ENCODE measurements at places on chromosomes 2 and 18.

DNA sequence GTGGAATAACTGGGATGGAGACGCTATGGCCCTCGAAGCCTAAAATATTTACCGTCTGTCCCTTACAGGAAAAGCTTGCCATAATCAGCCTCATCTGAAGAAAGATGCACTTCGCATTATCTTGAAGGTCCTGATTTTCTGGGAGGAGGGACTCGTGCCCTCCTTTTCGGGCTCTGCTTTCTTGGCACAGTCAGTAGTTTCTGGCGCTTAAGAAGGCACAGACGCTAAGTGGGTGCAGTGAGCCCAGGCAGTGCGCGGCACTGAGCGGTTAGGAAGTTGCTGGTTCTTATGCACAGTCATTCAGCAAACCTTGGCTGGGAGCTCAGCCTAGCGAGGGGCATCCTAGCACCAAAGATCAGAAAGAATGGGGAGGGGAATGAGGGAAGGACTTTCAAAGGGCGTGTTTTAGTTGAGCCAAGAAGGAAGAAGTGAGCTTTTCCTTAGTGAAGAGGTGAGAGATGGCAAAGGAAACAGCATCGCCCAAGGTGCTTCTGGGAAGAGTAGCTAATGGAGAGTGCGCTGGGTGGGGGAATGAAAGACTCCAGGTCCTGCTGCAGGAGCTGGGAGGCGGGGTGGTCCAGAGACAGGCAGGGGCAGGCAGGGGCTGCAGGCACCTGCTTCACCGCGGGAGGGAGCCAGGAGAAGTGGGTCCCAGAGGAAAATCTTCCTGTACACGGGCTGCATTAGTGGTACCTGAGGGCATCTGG is 64.1 kb downstream of the ZCCHC2 start:
- no peak for DNase-seq

DNA sequence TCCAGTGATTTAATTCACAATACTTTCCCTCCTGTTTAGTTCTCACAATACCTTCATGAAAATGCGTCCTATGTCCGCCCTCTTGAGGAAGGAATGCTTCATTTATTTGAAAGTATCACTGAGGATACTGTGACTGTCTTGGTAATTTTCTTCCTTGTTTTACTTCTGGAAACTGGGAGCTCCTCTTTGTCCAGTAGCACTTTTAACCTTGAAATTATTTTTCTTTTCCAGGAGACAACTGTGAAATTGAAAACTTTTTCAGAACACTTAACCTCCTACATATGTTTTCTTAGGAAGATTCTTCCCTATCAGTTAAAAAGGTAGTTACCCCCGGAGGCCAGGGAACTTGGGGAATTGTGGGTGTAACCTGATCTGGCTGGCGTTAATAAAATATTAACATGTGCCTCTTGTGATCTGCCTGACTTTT is 58.9 kb upstream of the STON1 start:
- DNase-seq, result no peak

DNA sequence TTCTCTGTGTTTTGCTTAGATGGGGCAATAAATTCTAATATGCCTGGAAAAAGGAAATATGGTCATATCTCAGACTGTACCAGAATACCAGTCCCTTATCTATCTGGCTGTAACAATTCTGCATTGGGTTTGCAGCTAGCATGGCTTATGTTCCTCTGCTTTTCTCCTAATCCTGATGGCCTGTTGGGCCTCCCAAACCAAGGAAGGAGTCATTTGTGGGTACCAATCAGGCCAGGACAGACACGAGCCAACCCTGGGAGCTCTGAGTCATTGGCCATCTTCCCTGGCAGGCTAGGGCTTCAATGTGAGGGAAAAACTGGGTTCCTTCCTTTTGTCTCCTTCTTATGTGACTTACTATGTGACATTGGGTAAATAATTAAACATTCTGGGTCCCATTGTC is 12.0 kb downstream of the SMARCAL1 start:
- no peak for DNase-seq

- DNase-seq, result no peak
Observed at GRCh38 chr18:66553824-66554223, 50.1 kb downstream of the CDH19 start.

- no peak for DNase-seq
Observed at GRCh38 chr2:162018530-162018929, 55.5 kb downstream of the DPP4 start.

GRCh38 chr2:26936855-26937254 is 33.6 kb upstream of the MAPRE3 start:
- DNase-seq, result no peak

GRCh38 chr2:113799375-113799774 is 42.9 kb upstream of the SLC35F5 start:
- no peak for DNase-seq

DNA sequence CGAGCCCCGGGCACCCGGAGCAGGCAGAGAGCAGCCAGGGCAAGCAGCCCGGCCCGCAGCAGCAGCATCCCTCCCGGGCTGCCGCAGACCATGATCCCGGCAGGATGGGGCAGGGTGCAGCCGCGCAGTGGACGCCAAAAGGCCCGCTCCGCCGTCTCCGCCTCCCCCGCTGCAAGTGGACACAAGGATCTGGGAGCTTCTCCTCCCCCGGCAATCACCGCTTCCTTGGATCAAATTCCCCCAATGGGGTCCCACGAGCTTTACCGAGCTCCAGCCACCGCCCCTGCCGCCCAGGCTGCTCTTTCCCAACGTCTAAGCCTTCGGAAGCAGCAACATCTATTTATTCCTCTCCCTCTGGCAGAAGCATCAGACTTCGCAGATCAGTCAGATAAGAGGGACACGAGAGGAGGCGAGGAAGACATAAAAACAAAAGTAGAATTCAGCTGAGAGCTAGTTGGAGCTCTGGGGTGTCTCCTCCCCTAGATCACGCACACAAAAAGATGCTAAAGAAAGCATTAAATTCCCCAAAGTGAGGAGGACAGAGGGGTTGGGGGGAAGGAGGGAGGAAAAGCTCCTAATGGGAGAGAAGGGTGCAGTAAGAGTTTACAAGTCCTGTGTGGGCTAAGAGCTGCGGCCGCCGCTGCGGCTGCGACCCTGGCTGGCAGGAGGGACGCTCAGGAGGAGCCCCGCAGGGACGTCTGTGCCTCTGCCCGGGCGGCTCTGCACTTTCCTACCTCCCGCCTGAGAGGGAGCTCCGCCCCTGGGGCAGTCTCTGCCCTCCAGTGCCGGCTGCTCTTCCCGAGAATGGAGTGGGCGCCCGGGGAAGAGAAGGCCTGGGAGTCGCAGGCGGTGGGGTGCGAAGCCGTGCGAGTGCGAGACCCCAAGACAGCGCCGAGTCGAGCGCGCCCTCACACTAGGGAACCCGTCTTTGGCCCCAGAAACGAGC is at the start of gene FRZB:
TSS of gene FRZB (minus strand) at position 177 of the 946 bp plus-strand sequence. CDS start at position 92, 85 bp downstream.
- no peak for DNase-seq

- no peak for DNase-seq
Observed at GRCh38 chr18:42268186-42268725, 313.2 kb downstream of the PIK3C3 start.

DNA sequence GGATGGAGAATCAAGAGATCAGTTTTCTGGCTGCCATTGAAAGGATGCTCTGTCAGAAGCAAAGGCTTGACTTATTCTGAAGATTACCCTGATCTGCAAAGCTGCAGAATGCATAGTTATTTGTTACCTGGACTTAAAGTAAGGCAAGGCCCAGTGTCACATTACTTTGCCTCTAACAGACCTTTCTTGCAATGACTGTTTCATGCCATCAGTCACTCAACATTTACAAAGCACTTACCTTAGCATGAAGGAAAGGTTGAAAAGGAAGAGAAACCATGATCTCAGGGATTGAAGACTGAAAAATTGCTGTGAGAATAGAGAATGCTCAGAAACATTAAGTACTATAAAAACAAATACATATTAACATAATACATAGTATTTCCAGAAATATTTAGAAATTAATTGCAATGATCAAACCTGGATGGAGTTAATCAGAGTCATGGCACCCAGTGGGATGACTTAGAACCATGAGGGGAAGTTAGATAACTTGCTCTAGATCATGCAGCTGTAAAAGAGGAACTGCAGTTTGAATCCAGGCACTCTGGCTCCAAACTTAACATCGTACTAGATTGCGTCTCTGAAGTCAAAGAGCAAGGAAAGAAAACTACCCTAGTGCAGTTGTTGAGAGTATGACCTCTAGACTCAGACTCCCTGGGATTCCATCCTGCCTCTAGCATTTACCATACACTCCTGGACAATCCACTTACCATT is 26.5 kb upstream of the FAM117B start:
- DNase-seq, result no peak

DNA sequence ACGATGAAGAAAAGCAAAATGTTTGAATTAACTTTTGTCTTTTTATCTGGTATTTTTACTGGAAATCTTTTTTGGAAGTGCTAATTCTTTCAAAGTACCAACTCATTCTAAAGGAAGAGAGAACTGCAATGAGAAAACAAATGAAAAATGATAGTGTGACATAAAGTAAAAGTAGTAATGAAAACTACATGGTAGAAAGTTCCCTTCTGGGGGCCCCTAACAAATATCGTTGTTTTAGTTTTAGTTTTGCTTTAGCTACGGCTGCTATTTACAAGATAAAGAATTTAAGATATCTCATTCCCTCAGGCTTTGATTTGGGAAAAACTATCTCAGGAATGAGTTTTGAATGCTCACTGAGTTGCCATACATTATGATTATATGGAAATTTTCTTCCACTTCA is 161.4 kb downstream of the XIRP2 start:
- no peak for DNase-seq

GRCh38 chr2:175599966-175600831 is 401.9 kb downstream of the LNPK start:
- no peak for DNase-seq

DNA sequence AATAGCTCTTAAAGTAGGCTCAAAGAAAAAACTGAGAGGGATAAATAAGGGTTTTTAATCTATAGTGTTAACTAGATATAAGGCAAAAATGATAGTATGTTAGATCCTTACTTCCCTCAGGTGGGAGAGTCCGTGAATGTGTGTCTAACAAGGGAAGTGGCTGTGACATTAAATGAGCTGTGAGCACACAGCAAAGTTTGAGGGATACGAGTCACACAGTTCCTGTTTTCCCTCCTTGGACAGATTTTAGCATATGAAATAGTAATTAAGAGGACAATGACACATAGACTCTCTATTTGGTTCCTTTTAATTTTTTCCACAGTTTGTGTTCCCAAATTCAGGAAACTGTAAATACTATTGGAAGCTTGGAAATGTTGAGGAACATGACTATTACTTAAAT is 148.4 kb upstream of the CAVIN2 start:
- DNase-seq, result no peak

- DNase-seq, result no peak
Observed at GRCh38 chr2:22798386-22798785, 586.6 kb upstream of the KLHL29 start.

GRCh38 chr2:202140522-202141252 is 67.6 kb downstream of the KIAA2012 start:
- no peak for DNase-seq

- DNase-seq, result no peak
Observed at GRCh38 chr2:70725505-70725904, 42.5 kb downstream of the ADD2 start.

DNA sequence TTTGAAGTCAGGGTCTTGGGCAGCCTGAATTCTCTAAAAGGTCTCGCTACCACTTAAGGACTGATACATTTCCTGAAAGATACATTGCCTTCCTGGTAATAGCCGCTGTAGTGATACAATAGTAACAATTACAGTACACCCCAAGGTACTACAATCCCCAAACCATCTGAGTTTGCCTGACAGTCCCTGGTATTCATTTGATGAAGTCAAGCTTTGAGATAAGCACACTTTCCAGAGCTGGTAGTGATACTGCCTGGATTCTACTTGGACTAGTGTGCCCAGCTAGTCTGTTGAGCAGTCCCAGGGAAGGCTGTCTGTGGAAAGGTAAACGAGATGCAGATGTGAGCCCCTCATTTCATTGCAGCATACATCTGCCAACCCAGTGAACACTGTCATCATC is 24.4 kb upstream of the ITGB6 start:
- no peak for DNase-seq

GRCh38 chr2:218291318-218292047 is 820 bp downstream of the TMBIM1 start:
- no peak for DNase-seq

DNA sequence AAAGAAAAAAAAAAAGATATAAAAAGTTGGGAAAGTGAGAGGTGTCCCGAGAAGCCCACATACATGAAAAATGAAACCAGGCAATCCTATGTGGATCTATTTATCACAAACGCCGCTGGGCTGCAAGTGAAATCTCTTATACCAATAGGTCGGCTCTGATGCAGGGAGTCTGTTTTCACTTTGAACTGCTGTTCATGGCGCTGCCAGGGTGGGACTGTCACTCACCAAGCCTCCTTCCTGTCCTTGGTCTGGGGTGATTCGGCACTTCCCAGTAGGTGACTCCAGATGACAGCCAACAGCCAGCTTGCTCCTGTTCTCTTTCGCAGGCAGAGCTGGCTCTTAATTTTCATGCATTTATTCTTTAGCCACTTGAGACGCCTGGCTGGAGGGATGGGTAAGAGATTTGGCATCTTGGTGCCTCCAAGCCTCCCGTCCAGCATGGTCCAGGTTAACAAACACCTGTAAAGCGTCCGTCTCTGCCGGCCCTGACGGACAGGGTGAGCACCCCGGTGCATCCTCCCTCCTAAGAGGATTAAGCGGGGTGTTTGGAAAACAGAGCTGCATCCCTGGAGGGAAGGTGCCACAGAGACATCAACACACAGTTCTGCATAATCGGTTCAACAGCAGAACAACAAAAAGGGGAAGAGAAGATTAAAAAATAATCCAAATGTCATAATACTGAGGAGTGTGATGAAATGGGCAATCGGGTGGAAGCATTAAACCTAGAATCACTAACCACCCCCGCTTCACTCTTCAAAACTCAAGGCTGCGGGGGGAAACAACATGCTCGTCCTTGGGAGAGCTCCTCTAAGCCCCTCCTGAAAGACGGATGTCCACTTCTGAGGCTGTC is 58.7 kb downstream of the STEAP3 start:
- DNase-seq, result no peak

GRCh38 chr2:196248467-196249094 is 77.2 kb upstream of the STK17B start:
- DNase-seq, result no peak

DNA sequence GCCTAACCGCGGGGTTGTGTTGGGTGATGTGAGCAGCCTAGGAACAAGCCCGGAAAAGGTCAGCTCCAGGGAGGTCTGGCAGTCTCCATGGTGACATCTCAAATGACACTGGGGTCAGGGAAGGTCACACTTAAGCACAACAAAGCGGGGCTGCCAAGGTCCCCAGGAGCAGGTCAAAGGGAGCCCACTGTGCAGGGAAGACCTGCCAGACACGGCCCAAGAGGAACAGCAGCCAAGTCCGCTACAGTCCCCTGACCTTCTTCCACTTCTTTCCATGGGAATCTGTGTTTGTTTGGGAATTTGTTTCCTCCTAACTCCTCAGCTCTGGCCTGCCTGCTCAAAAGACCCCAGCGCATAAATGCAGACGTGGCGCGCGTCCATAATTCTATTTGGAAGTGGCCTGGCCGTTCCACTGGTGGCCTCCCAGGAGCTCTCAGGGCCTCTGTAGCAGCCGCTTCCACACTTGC is 232.1 kb upstream of the COPS8 start:
- no peak for DNase-seq

- DNase-seq, result no peak
Observed at GRCh38 chr2:199850218-199850717, 724 bp downstream of the FTCDNL1 start.

GRCh38 chr18:5295231-5295920 is at the start of gene ZBTB14:
ZBTB14 (minus strand) TSS chr18:5295726; CDS start chr18:5293246, 2,480 bp downstream.
- peak; percentile 46 for DNase-seq

Data from stimulated activated CD4-positive, alpha-beta T cell treated with anti-CD3 and anti-CD28 coated beads, Interleukin-1b, Interleukin-23, amount 100 ng/mL, for 4 hours (primary cell).